HFFc6 (cell line): ENCODE measurements at places on chromosomes 6 and 20.

- H3K27ac ChIP-seq = no peak overlapping the region
- H3K4me3 ChIP-seq = no peak overlapping the region
- peaks cover 8% of the 10 kb centered on the region for H3K27me3 ChIP-seq
Observed at GRCh38 chr20:19583532-19584175, 174.4 kb upstream of the RIN2 start.

- no peaks in the 10 kb centered on the region; the same call in 1 of the 2 replicates for H3K27me3 ChIP-seq
- no peak overlapping the region for H3K27ac ChIP-seq
- H3K36me3 ChIP-seq = no peaks in the 10 kb centered on the region
- DNase-seq = no peak
Observed at GRCh38 chr20:20261159-20261558, 106.7 kb upstream of the INSM1 start.

DNA sequence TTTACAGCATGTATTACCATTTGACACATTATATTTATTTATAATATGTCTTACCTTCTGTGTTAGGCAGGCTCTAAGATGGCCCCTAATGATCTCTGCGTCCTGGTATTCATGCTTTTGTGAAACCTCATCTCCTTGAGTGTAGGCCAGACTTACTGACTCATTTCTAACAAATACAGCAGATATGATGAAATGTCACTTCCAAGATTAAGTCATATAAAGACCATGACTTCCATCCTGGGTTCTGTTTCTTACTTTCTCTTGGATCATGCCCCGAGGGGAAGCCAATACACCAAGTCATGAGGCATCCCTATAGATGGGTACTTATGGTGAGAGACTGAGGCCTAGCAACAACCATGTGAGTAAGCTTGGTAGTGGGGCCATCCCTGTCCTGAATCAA, 30.2 kb downstream of the ZHX3 start:
- H3K27ac ChIP-seq = peak overlapping the region; percentile 92
- H3K36me3 ChIP-seq = peaks cover 31% of the 10 kb centered on the region
- peak; percentile 92 for DNase-seq
- no peaks in the 10 kb centered on the region for H3K27me3 ChIP-seq
- peak overlapping the region; percentile 12 for H3K4me3 ChIP-seq

- no peak for DNase-seq
- H3K4me3 ChIP-seq = no peak overlapping the region
- H3K36me3 ChIP-seq = peaks cover 27% of the 10 kb centered on the region
- H3K27me3 ChIP-seq = no peaks in the 10 kb centered on the region
Observed at GRCh38 chr6:9507136-9507895, 907.6 kb downstream of the TFAP2A start.

- peak overlapping the region; percentile 63 for H3K4me3 ChIP-seq
- peaks cover 38% of the 10 kb centered on the region for H3K4me1 ChIP-seq
- peak; percentile 46 for DNase-seq
- H3K27me3 ChIP-seq = no peaks in the 10 kb centered on the region
- H3K27ac ChIP-seq = peak overlapping the region; percentile 89
Observed at GRCh38 chr6:47187893-47188587, 121.7 kb downstream of the TNFRSF21 start.

- no peaks in the 10 kb centered on the region; the same call in 1 of the 2 replicates for H3K36me3 ChIP-seq
- peaks cover 2% of the 10 kb centered on the region; the same call in 1 of the 2 replicates for H3K27me3 ChIP-seq
- H3K4me1 ChIP-seq = no peaks in the 10 kb centered on the region
- no peak overlapping the region for H3K4me3 ChIP-seq
Observed at GRCh38 chr20:25274891-25275812, 27.3 kb downstream of the PYGB start.
